ENCODE measurements at places on chromosomes 5 and 9.
A peak's percentile ranks its signal among the peaks of the same experiment; 100 is the strongest.

DNA sequence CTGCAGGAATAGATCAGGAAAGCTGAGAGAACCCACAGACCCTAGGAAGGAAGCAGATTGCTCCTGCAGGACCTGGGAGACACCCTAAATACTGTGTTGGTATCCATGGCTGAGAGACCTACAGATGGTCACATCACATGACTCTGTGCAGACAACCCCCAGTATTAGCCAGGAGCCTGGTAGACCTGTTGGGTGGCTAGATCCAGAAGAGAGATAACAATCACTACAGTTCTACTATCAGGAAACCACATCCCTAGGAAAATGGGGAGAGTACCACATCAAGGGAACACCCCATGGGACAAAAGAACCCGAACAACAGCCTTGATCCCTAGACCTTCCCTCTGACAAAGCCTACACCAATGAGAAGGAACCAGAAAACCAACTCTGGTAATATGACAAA lies 24.2 kb upstream of the MELK start:
- DNase-seq: no peak

- no peak for DNase-seq
Measured at GRCh38 chr5:45454114-45454513, 242.1 kb downstream of the HCN1 start.

- no peak for DNase-seq
Measured at GRCh38 chr5:622946-623522, 10.9 kb downstream of the CEP72 start.

- DNase-seq: no peak
Measured at GRCh38 chr5:126819253-126819652, 42.3 kb downstream of the LMNB1 start.

- DNase-seq: no peak
Measured at GRCh38 chr9:82140471-82140870, 151.9 kb downstream of the SPATA31D1 start.

GRCh38 chr9:135159801-135160200 lies 72.3 kb downstream of the OLFM1 start:
- no peak for DNase-seq

GRCh38 chr9:785997-786396 lies 55.5 kb upstream of the DMRT1 start:
- DNase-seq: no peak

DNA sequence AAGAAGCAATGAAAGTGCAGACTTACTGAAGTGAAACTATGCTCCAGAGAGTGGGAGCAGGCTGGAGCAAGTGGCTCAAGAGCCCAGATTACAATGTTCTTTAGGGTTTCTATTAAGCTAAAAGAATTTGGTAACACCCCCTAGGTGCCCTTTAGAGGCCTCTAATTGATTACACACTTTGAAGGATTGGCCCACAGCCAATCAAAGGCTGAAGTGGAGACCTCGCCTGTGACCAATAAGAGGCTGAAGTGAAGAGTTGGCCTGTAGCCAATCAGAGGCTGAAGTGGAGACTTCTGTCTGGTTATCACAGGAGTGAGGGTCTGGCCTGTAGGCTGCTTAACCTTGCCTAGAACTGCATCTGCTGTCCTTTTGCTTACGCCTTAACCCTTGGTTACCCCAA lies 46.7 kb upstream of the SPATA31C2 start:
- DNase-seq: no peak

DNA sequence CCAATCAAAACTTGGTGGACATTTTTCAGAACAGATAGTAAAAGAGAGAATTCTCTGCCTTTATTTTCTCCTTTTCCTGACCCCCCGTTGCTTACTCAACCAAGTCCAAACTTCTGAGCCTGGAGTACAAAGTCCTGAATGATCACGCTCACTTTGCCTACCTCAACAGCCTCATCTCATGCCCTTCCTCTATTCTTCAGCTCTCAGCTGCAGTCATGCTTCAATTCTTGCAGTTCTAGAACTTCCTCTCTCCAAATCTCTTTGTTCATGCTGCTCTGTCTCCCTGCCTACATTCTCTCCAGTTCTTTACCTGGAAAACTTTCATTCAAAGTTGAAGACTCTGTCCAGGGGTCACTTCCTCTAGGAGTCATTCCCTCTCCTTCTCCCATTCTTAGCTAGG lies 398.5 kb upstream of the SLC24A2 start:
- no peak for DNase-seq

GRCh38 chr9:93809204-93809940 lies 145.8 kb downstream of the BARX1 start:
- DNase-seq: no peak

DNA sequence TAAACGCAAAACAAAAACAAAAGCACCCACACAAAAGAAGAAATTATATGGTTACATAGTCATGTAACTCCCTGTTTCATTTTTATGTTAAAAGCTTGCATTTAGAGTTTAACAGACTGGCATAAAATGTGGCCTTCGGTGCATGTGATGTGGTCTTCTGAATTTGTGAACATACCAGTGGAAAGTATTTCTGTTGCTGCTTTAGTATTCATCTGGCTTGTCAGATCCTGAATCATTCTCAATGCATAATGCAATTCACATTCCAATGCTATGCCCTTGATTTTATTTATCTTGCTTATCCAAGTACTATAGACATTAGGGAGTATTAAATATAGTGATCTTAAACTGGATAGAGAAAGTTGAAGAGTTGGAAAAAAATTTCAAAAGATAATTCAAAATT lies 740.2 kb upstream of the ZNF608 start:
- no peak for DNase-seq

- no peak for DNase-seq
Measured at GRCh38 chr5:175658299-175659145, 651 bp downstream of the HRH2 start.

DNA sequence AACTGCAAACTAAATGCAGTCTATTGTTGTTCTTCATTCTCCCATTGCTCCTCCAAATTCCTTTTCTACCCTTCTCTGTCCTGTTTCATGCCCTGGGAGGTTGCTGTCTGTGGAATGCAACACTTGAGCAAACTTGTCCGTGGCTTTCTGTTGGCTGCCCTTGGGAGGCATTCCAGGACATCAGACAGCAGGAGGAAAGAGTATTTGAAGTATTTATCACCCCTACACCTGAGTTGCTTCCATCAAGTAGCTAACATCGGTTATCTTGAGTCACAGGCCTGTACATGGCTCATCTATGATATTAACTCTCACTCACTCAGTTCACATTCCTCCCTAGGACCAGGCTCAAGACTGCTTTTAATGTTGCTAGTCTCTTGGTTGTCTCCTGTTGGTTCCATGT lies 803.4 kb upstream of the CDH6 start:
- DNase-seq: no peak

- no peak for DNase-seq
Measured at GRCh38 chr5:143051244-143052058, 281.3 kb downstream of the ARHGAP26 start.

- no peak for DNase-seq
Measured at GRCh38 chr5:41246376-41246775, 33.0 kb upstream of the C6 start.

DNA sequence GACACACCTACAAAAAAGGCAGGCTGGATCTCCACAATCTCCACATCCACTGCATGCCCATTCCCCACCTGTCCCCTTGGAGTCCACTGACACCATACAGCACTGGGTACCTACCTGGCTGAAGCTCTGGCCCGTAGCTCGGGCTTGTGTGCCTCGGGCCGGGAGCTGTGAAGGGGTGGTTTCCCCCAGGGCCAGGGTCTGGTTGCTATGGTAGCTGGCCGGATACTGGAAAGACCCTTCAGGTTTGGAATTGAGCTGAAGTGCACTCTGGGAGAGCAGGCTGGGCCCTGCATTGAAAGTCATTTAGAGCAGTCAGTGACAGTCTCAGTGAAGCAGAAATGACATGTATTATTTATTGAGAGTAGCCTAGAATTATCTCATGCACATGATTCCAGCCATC lies 507.3 kb downstream of the CTNND2 start:
- no peak for DNase-seq

DNA sequence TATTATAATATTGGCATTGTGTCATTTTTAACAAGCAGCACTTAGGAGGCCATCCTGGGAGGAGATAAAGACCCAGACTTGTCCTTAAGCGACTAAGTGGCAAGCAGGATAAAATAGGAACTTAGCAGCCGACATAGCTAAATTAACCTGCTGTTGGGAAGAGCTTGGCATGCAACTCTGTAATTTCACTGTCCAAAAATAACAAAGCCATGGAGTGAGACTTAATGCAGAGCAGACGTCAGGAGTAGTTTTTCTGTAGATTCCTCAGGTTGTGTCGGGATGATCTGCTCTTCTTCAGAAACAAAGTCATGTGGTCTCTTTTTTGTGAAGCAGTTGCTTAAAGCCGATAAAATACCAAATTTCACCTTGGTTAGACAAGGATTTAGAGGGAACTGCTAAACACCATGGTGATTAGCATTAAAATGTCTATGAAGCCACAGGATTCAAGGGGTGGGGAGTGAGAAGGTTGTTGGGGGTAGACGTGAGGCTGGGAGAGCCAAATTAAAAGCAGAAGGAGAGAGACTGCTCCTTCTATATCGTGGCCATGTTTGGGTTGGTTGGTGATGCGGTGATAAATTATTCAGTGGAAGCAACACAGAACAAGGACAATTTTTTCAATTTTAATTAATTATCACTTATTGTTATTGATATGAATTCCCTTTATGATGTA lies 303.0 kb downstream of the CSNK1G3 start:
- DNase-seq: no peak

DNA sequence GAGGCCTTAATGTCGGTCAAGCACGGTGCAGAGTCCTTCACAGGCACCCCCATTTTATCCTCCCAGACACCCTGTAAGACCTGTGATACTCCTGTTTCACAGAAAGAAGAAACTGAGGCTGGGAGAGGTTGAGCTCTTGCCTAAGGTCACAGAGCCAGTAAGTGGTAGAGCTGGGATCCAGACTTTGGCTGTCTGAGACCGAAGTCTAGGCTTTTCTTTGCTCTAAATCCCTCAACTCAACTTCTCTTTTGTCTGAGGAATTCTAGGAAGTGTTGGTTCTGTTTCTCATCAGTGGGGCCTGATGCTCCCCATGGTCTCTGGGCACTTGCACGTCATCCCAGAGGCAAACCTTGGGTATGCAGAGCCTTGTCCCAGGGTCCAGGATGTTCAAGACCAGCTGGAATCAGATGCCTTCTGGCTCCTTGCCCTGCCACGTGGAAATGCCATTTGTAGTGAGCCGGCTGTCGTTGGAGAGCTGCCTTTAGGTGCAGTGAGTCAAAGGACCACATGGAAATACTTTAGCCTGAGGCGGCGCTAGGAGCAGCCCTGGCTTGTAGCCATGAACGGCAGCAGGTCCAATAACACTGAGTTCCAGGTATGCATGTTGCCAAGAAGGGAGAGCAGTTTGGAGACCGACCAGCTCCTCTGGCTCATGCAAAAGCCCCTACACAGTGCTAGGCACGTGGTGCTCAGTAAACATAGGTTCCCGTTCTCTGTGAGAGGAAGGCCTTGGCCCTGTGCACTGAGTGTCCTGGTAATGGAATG lies 9.2 kb downstream of the DCANP1 start:
- peak; percentile 73 for DNase-seq

- DNase-seq: no peak
Measured at GRCh38 chr5:22651355-22651754, 201.8 kb downstream of the CDH12 start.

GRCh38 chr9:5112109-5112592 lies 73.3 kb downstream of the INSL6 start:
- no peak for DNase-seq

GRCh38 chr9:5630081-5630507 lies 1.2 kb downstream of the RIC1 start:
- DNase-seq: no peak

GRCh38 chr9:109721001-109721400 lies 59.0 kb upstream of the PALM2AKAP2 start:
- DNase-seq: no peak

GRCh38 chr5:83430130-83431010 lies 41.2 kb upstream of the VCAN start:
- DNase-seq: peak; percentile 59

DNA sequence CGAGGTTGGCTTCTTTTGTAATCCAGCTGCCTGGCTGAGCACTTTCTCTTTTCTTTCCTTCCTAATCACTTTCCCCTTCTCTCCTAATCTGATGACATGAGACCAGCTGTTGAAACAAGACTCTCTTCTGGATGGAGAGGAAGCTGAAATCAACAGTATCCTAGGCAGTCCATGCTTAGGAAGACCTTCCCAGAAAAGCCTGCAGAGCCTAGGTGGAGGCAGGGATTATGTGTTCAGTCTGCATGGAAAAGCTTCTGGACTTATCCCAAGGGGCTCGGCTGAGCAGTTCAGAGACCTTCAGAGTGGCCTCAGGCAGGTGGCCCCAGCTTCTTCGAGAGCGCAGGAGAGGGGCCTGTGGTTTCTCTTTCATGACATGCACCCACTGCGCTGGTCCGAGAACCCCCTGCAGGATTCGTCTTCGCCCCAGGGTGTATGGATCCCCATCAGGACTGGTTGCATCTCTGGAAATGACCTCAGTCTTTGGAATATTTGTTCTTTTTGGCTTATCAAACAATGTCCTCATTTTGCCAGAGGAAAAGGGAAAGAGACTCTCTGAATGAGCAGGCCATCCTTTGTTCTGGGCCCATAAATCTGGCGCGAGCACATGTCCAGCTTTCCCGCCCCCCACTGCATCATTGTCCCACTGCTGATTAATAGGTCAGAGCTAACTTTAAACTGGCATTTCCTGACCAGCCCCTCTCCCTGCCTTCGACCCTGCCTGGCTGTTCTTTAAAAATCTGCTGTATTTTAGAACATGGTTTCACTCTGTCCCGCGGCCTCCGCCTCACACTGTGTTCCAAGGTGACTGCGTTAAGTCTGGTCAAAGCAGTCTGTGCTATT lies 177.9 kb upstream of the KLF4 start:
- DNase-seq: no peak

GRCh38 chr5:102660111-102660510 lies 95.0 kb upstream of the PAM start:
- DNase-seq: no peak

DNA sequence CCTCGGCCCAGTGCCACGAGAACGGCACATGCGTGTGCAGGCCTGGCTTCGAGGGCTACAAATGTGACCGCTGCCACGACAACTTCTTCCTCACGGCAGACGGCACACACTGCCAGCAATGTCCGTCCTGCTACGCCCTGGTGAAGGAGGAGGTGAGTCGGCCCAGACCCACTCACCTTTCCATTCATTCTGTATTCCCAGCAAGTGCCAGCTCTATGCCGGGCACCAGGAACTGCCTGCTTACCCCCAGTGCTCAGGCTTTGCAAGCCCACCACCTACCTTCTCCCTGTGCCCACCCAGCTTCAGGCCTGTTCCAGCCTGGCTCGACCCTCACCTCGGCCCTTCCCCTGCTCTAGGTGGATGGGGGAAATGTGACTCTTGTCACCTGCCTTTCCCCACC lies 26.6 kb upstream of the AIF1L start:
- DNase-seq: no peak
